ENCODE measurements at places on chromosomes 5 and 9.

DNA sequence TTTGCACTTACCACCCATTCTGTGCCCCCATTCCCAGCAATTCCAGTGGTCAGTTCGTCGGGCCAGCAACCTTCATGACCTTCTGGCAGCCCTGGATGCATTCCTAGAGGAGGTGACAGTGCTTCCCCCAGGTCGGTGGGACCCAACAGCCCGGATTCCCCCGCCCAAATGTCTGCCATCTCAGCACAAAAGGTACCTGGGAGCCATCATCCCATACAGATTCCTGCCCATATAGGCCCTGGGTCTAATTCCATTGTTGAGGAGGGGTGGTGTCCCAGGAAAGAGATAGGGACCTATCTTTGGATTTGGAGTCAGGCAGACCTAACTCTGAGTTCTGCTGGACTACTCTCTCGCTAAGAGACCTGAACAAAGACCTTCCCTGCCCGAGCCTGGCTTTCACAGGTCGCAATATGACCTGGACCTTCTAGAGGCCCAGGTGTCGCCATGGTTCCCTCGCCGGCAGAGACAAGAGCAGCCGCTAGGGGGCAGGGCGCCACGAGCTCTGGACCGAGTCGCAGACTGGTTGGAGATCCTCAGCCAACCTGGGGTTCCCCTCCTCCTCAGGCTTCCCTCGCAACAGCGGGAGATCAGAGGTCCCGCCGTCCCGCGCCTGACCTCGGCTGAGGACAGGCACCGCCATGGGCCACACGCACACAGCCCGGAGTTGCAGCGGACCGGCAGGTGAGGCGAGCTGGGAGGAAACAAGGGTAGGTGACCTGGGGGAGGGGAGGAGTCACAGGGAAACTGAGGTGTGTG is 3.1 kb downstream of the SLC4A9 start:
- DNase-seq = no peak

- no peak for DNase-seq
These were observed 1641.5 kb upstream of the C9orf72 start for GRCh38 chr9:29214690-29215253.

DNA sequence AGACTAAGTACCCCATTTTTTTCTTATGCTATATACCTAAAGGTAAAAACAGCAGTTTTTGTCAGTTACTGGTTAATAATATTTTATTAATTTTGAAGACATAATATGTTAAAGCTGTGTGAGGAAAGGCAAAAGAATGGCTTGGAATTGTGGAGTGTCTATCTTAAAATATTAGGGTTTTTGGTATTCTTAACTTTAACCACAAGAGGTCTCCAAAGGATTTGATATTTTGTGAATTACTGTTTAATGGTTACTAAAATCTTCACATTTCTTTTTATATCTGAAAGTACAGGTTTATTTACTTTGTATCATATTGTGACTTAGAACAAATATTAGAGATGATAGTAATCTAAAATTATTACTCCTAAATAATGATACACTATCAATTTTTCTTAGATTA is 32.0 kb upstream of the DHFR start:
- DNase-seq = no peak

GRCh38 chr5:80282054-80282453 is 26.2 kb upstream of the SERINC5 start:
- no peak for DNase-seq

DNA sequence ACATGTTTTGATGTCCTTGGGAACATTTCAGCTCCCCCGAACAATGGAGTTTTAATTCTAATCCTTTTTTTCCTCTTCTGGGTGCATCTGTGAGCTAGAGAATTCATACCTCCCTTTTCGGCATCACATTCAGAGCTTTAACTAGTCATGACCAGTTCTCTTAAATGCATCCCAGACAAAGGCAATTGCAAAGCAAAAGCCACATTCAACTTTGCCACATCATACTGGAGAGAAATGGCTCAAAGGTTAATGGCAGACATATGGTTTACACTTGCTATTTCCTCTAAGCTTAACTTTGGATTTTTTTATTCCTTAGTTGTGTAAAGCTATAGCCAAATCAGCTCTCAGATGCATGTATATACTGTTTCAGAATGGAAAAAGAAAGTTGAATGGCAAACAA is 153.3 kb downstream of the ESM1 start:
- no peak for DNase-seq

DNA sequence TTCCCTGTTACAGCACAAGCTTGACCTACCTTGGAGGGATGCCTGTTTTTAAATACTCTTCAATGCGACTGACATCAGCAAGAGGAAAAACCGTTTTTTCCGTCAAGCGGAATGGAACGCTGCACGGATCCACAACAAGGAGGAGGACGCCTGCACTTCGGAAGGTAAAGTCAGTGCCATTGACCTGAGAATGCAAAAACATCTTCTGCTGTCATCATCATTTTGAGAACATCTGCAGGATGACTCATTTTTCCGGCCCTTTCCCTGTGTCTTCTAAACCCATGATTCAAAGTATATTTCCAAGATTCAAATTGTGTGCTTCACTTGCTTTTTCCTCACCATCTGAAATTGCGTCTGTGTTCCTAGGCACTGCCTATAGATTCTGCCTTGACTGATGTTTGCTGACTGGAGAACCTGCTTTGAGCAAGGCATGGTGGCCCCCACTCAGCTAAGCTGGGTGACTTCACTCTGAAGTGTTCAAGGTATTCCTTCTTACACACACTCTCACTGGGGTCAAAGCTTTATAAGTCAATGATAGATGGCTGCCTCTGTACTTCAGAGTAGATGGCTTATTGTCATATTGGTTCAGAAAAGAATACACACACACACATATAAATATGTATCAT is 78.1 kb downstream of the CEMIP2 start:
- no peak for DNase-seq

GRCh38 chr5:7980881-7981280 is 111.9 kb downstream of the MTRR start:
- DNase-seq = no peak

DNA sequence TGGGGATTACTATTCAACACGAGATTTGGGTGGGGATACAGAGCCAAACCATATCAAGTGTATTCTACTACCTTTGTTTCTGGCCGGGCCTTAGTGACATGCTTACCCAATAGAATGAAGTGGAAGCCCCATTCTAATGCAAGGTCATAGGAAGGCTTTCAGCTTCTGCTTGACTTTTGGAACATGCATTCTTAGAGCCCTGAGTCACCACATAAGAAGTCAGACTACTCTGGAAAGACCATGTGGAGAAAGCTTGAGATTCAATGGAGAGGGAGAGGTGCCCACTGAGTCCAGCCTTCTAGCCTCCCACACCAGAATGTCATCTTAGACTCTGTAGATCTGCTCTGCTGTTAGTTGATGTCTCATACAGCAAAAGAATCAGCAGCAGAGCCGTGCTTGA is 155.7 kb upstream of the FBN2 start:
- no peak for DNase-seq
